ENCODE measurements at places on chromosomes 12 and 14. TPM values are rescaled to one million over a fixed set of nuclear protein-coding genes. Genes with fewer than 3 reads are reported as not detected.

Gene SIRT4
- total RNA-seq: 2.4 TPM

Gene RTL1
- total RNA-seq: not detected

Gene KRT73
- total RNA-seq: not detected

Gene FOXN3
- total RNA-seq: 161 TPM

Gene RERG
- total RNA-seq: 10.8 TPM

Gene GLIPR1L1
- total RNA-seq: not detected

Gene PROX2
- not detected for total RNA-seq

Gene OR6C2
- total RNA-seq: not detected

Gene ZNF641
- total RNA-seq: 11.1 TPM

Gene C12orf50
- not detected for total RNA-seq

Gene TMEM117
- 20.0 TPM for total RNA-seq

Gene ARHGEF25
- total RNA-seq: 29.5 TPM

Data from chondrocyte (in vitro differentiated cells).